ENCODE measurements at places on chromosomes 7 and 10. TPM values are rescaled to one million over a fixed set of nuclear protein-coding genes. Genes with fewer than 3 reads are reported as not detected.

- no peaks in the 10 kb centered on the region for H3K36me3 ChIP-seq
- peaks cover 7% of the 10 kb centered on the region for H3K4me1 ChIP-seq
- peaks cover 89% of the 10 kb centered on the region for H3K27me3 ChIP-seq
Observed at GRCh38 chr7:122301858-122302760, 2.4 kb downstream of the FEZF1 start.

CALML3 gene
- 0.40 TPM for total RNA-seq

SPDYE8 gene
- not detected for total RNA-seq

GRCh38 chr10:106795619-106796018 lies 368.9 kb downstream of the SORCS1 start:
- no peaks in the 10 kb centered on the region for H3K36me3 ChIP-seq
- H3K4me3 ChIP-seq: no peak overlapping the region
- no peaks in the 10 kb centered on the region for H3K4me1 ChIP-seq
- DNase-seq: peak; percentile 22
- no peaks in the 10 kb centered on the region for H3K27me3 ChIP-seq

- no peaks in the 10 kb centered on the region for H3K36me3 ChIP-seq
- H3K4me3 ChIP-seq: no peak overlapping the region
- no peaks in the 10 kb centered on the region for H3K27me3 ChIP-seq
- H3K4me1 ChIP-seq: no peaks in the 10 kb centered on the region
Observed at GRCh38 chr10:66832781-66833422, 92.9 kb upstream of the LRRTM3 start.

CPXM2 gene
- 12.9 TPM for total RNA-seq

DNA sequence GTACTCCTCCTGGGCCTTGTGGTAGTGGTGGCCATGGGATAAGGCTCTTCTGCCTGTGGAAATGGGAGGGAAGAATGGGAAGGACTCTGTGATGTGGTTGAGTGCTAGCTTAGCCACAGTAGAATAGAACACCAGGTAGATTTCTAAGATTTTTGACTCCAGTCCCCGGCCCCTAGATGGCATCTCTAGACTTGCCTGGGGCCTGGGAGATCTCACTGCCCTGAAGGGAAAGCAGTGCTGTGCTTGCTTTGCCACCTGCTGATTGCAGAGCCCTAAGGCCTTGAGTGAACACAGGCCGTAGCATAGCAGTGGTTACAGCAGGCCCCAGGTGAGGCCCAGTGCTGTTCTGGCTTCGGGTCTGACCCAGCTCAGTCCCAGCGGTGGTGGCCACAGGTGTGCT lies 252.0 kb downstream of the TCF7L2 start:
- no peaks in the 10 kb centered on the region for H3K36me3 ChIP-seq
- no peak for DNase-seq
- no peaks in the 10 kb centered on the region for H3K4me1 ChIP-seq
- no peak overlapping the region for H3K27ac ChIP-seq
- H3K27me3 ChIP-seq: no peaks in the 10 kb centered on the region

GRCh38 chr10:43230909-43231522 lies 35.8 kb downstream of the RASGEF1A start:
- peaks cover 20% of the 10 kb centered on the region for H3K27me3 ChIP-seq
- no peak overlapping the region for H3K27ac ChIP-seq

RAB19 gene
- total RNA-seq: 18.8 TPM

DNA sequence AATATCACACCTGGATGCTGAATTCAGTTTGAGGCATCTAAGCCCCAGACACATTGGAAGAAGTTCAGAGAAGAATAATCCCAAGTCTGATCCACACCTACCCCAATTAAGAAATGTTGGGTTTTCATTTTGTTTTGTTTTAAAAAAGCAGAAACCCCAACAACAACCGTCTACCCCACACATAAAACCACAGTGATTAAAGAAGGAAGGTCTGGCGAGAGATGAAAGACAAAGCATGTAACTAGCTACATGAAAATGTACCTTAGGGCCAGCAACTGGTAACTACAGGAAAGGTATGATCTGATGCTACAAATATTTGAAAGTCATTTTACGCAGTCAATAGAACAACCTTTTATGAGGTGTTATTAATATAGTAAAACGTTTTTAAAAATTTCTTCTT lies 1112.3 kb downstream of the GATA3 start:
- DNase-seq: no peak
- no peaks in the 10 kb centered on the region for H3K27me3 ChIP-seq
- no peaks in the 10 kb centered on the region for H3K4me1 ChIP-seq
- no peaks in the 10 kb centered on the region for H3K36me3 ChIP-seq
- H3K4me3 ChIP-seq: no peak overlapping the region
- H3K27ac ChIP-seq: no peak overlapping the region

DNA sequence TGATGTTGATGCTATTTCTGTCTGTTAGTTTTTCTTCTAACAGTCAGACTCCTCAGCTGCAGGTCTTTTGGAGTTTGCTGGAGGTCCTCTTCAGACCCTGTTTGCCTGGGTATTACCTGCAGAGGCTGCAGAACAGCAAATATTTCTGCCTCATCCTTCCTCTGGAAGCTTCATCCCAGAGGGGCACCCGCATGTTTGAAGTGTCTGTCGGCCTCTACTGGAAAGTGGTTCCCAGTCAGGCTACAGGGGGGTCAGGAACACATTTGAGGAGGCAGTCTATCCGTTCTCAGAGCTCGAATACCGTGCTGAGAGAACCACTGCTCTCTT lies 13.3 kb upstream of the CYP3A5 start:
- no peak overlapping the region for H3K27ac ChIP-seq
- no peaks in the 10 kb centered on the region for H3K36me3 ChIP-seq
- no peaks in the 10 kb centered on the region for H3K27me3 ChIP-seq
- H3K4me3 ChIP-seq: no peak overlapping the region

DNA sequence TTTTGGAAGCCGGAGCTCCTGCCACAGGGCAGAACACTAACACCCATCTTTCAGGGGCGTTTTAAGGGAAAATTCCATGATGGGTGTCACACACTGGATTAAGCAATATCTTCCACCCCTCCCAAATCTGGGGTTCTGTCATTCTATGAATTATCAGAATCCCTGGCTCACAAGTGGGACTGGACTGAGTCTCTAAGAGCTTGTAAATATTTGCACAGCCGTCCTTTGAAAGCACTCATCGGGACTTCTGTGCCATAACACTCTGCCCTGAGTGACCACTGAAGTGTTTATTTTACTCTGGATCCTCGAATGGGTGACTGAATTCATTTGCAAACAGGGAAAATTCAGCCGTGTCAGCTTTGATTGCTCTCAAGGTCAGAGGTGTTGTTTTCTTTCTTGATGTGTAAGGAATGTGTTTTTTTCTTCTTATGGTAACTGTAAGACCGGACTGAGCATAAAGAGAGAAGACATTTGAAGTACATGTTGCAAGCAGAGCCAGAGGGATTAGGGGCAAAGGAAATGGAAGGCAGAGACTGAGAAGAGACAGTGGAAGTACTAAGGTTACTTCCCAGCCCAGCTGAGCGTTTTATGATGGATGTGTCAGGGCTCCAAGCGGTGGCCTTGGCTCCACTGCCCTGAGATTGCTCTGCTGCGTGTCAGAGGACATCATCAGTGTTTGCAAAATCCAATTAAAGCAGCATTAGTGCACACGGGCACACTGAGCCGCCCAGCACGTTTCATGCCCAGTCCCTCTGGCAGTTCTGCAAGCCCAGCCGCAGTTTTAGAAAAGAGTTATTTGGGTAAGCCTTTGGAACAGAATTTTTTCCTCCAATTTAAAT lies 17.7 kb upstream of the GTPBP4 start:
- no peaks in the 10 kb centered on the region for H3K27me3 ChIP-seq
- H3K27ac ChIP-seq: no peak overlapping the region
- H3K4me3 ChIP-seq: no peak overlapping the region
- peak; percentile 27 for DNase-seq
- H3K36me3 ChIP-seq: no peaks in the 10 kb centered on the region

DNA sequence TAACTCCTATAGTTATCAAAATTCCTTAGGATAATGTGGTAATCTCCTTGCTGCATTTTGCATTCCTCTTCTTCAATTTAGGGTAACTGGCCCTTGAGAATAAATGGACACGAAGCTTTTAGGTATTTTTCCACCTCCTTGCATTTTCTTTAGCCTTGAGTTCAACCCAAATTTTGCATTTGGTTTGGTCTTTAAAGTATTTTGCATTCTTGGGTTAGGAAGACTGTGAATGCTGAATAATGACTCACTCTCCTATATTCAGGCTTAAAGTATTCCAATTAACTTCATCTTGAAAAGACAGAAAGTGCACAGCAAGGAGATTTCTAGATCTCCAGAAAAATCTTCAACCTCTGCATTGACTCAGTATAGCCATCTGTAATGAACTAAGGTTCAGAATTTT lies 47.3 kb downstream of the TFPI2 start:
- no peak overlapping the region for H3K4me3 ChIP-seq
- DNase-seq: no peak
- no peak overlapping the region for H3K27ac ChIP-seq
- H3K36me3 ChIP-seq: no peaks in the 10 kb centered on the region

GRCh38 chr7:140519007-140519399 lies 39.7 kb upstream of the MKRN1 start:
- H3K4me1 ChIP-seq: no peaks in the 10 kb centered on the region
- peak overlapping the region; percentile 28 for H3K4me3 ChIP-seq
- no peaks in the 10 kb centered on the region for H3K27me3 ChIP-seq

RADIL gene
- 1.9 TPM for total RNA-seq

DNA sequence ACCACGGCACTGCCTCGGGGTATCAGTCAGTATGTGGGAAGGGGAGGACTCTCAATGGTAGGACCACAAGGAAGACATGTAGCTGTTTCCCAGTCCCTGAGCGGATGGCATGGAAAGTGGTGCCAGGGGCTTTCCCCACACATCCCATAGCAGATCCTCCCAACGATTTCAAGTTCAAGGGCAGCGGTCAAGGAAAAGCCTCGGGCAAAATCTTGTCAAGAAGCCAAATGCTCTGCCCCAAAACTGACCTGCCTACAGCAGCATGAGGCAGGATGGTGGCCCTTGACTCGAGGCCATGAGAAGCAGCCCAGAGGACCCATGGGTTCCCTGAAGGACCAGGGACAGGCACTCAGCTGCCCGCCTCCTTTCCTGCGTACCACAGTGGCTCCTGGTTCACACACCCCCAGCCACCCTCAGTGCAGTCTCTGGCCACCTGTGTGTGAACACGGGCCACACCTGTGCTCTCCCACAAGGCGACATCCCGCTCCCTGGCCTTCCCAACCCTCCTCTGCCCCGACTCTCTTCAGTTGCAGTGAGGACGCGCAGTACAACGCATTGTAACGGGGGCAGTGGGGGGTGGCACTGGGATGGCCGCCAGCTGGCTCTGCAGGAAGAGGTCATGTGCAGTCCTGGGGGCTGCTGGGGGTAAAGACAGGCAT lies 43.6 kb downstream of the CTBP2 start:
- H3K4me3 ChIP-seq: no peak overlapping the region
- H3K4me1 ChIP-seq: peaks cover 15% of the 10 kb centered on the region
- H3K27ac ChIP-seq: no peak overlapping the region
- no peaks in the 10 kb centered on the region for H3K36me3 ChIP-seq
- H3K27me3 ChIP-seq: no peaks in the 10 kb centered on the region
- DNase-seq: no peak

GRCh38 chr7:95558864-95559263 lies 37.5 kb downstream of the PDK4 start:
- no peak for DNase-seq
- no peaks in the 10 kb centered on the region for H3K27me3 ChIP-seq
- no peaks in the 10 kb centered on the region for H3K4me1 ChIP-seq
- H3K27ac ChIP-seq: no peak overlapping the region

GRCh38 chr10:93796167-93796566 lies 38.4 kb downstream of the LGI1 start:
- H3K27me3 ChIP-seq: no peaks in the 10 kb centered on the region
- no peak overlapping the region for H3K27ac ChIP-seq
- no peaks in the 10 kb centered on the region for H3K4me1 ChIP-seq
- no peaks in the 10 kb centered on the region for H3K36me3 ChIP-seq
- no peak overlapping the region for H3K4me3 ChIP-seq

DNA sequence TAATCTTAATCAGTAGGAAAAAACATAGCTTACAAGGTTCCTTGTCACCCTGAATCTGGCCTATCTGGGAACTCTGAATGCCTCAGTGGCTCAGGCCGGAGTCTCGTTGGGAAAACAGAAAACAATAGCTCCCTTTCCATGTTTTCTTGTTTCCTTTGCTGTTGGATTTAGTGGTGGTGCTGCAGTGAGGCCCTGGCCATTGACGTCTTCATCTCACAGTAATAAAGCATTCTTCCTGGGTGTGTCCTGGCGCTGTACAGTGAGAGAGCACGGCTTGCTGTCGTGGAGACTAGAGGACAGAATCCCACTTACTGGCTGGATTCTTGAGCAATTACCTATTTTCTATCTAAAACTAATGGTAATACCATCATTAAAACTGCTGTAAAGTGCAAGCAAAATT lies 1.3 kb upstream of the SPOCK2 start:
- no peak overlapping the region for H3K27ac ChIP-seq
- no peaks in the 10 kb centered on the region for H3K36me3 ChIP-seq
- peaks cover 23% of the 10 kb centered on the region for H3K27me3 ChIP-seq
- DNase-seq: no peak

ANKRD16 gene
- total RNA-seq: 8.1 TPM

PITX3 gene
- total RNA-seq: not detected

DNA sequence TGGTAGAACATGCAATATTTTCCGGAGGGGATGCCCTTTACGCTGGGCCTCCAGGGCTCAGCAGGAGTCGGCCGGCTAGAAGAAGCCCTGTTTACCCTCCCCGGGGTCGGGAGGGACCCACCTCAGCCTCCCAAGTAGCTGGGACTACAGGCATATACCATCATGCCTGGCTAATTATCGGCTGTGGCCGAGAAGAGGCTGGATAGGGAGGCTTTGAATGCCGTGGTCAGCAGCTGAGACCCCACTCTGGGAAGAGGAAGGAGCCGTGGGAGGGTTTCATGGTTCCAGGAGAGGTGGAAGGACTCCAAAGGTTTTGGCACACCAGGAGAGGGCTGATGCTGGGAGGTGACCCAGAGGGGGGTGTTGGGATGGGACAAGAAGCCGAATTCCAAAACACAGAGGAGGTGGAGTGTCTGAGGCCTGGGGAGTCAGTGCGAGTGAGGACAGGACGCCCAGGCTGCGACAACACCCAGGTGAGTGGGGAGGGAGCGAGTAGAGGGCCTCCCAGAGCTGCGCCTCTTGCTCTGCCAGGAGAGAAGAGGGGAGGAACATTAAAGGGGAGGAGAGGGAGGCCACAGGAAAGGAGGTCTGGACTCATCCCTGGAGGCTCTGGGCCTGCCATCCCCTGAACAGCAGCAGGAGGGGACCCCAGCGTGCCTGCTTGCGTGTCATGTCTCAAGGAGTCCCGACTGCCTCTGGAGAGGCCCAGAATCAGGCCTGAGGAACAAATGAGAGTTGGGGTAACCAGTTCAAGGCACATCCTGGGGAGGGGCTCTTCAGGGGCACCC lies 19.6 kb downstream of the GRID2IP start:
- H3K4me1 ChIP-seq: no peaks in the 10 kb centered on the region
- H3K36me3 ChIP-seq: no peaks in the 10 kb centered on the region
- no peak for DNase-seq
- H3K27me3 ChIP-seq: peaks cover 31% of the 10 kb centered on the region
- H3K4me3 ChIP-seq: no peak overlapping the region

All from colonic mucosa (tissue), 4 donors.